ENCODE measurements at places on chromosomes 12 and 14. TPM values are rescaled to one million over a fixed set of nuclear protein-coding genes. Genes with fewer than 3 reads are reported as not detected.

DNA sequence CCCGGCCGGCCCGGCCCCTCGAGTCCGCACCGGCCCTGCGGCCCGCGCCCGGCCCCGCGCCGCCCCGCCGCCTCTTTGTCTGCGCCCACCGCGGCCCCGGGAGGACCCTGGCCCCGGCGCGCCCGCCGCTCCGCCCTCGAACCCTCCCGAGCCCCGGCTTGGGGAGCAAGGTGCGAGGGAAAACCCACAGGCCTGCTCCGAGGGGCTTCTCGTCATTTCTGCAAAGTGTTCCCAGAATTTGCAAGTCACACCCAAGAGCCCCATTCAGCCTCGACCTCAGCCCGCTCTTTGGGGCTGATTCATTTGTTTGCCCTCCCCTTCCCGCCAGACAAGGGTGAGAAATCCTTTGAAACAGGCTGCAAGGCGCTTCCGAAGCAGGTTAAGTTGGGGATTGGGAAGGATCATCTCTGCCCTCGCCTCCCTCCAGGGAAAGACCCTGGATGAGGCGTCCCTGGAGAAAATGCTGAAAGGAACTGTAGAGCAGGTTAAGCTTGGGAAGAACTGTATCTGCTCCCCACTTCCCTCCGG, 325 bp upstream of the CLIP1 start:
- DNase-seq = peak; percentile 38

DNA sequence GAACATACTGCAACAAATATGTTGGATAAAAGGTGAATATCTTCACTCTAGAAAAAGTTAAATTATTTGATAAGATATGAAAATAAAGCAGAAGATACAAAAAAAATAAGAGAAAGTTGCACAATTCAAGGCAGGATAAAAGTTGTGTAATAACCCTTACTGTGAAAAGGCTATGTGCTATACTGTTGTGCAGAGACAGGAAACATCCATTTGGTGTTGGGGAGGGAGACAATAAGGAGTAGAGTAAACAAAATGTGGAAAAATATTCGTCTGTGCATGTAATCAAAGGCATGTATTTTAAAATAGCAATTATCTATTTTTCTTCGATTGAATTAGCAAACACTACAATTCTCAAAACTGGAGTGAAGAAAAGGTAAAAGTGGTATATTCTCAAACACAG, 34.8 kb downstream of the PTHLH start:
- no peak for DNase-seq

- no peak for DNase-seq
Measured at GRCh38 chr12:6340032-6340638, 1.7 kb downstream of the TNFRSF1A start.

- DNase-seq = no peak
Measured at GRCh38 chr12:6582196-6582595, 14.1 kb upstream of the NOP2 start.

GRCh38 chr14:85124631-85125290, 405.2 kb upstream of the FLRT2 start:
- DNase-seq = no peak

DNA sequence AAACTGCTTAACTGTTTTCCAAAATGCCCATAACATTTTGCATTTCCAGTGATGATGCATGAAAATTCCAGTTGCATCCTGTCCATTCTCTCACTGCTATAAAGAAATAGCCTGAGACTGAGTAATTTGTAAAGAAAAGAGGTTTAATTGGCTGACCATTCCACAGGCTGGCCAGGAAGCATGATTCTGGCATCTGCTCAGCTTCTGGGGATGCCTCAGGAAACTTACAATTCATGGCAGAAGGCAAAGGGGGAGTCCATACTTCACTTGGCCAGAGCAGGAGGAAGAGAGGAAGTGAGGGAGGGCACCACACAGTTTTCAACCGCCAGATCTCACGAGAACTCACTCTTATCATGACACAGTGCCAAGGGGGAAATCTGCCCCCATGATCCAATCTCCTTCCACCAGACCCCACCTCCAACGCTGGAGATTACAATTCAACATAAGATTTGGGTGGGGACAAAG, 18.2 kb upstream of the CLEC2D start:
- DNase-seq = no peak

- DNase-seq = no peak
Measured at GRCh38 chr14:35341454-35341750, 49.2 kb downstream of the PSMA6 start.

GRCh38 chr12:12051668-12052067, 19.1 kb upstream of the BCL2L14 start:
- DNase-seq = no peak

DNA sequence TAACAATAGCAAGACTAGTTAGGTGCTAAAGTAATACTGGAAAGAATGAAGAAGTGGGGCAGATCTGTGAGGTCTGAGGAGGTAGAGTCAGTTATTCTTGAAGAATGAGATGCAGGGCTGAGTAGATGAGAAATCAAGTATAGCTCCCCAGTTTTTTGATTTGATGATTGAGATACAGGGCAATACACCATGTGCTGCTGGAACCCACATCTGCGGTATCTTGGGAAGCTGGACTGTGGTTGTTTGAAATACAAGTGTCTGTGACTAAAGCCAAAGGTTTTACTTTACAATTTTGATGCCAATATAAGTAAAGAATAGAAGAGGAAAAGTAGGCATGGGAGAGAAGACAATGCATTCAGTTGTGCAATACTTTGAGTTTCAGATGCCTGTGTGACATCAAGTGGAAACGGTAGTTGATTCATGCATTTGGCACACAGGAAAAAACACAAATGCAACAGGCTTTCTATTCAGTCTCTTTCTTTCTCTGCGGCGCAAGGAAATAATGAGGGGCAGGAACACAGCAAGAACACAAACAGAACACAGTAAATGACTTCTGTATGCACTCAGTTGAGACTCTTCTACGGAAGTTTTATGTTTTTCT, 190.2 kb upstream of the SLC38A2 start:
- DNase-seq = no peak

- no peak for DNase-seq
Measured at GRCh38 chr12:52250048-52250990, 17.3 kb downstream of the KRT7 start.

DNA sequence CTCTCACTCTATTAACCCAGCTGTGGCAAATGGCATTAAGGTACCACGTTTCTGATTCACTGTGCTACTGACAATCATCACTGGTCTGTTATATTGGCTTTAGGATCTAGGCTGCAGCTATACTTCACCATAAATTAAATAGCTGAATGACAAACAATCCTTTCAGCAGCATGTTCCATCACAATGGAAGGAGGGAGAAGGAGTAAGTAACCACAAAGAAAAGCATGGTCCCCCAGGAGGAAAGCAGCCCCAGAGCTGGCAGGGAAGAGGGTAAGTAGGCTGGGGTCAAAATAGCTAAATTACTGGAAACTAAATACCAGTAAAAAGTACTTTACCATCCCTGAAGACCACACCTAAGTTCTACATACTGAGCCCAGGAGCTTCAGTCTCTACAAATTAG, 2.8 kb downstream of the ARMH4 start:
- no peak for DNase-seq

DNA sequence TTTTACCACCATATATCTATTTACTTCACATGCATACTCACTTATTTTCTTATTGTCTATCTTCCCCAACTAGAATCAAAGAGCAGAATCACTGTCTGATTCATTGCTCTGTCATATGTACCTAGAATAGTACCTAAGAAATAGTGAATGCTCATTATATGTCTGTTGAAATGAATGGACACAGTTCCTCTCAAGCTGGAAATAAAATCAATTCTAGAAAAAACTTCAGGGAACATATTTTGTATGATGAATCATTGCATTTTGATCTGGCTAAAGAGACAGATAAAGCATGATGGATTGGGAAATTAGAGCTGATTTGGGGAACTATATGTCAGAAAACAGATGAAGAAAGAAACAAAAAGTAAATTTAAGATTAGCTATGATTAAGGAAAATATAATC, 623.3 kb downstream of the C12orf50 start:
- no peak for DNase-seq

DNA sequence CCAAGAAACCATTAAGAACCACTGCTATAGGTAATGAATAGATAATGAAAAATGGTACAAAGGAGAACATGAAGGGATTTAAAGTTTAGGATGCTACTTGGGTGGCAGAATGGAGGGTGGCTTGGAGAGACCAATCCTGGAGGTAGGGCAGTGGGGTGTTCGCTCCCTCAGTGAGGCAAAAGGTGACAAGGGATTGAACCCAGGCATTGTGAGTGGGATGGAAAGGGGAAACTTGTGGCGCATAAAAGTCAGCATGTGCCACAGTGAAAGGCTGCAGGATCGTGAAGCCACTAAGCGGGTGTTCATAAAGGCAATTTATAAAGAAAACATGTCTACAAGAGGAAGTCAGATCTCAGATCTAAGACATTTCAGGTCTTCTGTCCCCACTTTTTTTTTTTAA, 76.7 kb upstream of the SLC38A2 start:
- DNase-seq = no peak

The OR4E2 gene
- total RNA-seq = not detected

The ZC2HC1C gene
- 4.6 TPM for total RNA-seq

The PLEKHD1 gene
- total RNA-seq = 0.61 TPM

The EID3 gene
- 2.9 TPM for total RNA-seq

The MED13L gene
- total RNA-seq = 123 TPM

All from left lung (tissue), 14 donors.